ENCODE measurements at places on chromosomes 11 and 22. TPM values are rescaled to one million over a fixed set of nuclear protein-coding genes. Genes with fewer than 3 reads are reported as not detected.

DNA sequence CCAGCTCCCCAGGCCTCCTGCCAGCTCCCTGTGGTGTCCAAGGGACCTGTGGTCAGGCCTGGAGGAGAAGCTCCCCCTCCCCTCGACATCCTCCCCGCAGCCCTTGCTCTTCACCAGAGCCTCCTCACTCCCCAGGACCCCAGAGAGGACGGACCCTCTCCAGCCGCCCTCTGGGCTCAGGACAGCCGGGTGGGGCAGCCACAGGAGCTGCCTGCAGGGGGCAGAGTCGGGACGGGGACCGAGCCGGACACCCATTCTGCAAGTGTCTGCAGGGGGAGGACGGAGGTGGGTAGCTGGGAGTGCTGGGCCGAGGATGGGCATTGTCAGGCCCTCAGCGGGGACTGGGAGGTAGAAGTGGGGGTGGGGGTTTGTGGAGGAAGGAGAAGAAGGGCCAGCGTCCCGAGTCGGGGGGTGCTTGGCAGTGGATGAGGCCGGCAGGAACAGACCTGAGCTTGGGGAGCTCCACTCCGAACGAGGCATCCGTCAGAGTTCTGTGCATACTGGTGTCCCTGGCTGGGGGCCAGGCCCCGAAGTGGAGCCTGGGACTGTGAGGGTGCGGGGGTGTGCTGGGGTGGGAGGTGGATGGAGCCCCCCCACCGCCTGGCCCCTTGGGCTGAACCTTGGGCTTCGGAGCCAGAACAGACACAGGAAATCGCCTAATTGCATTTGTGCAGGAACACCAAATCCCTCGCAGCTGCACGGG, 15.2 kb downstream of the PRR33 start:
- peaks cover 67% of the 10 kb centered on the region for H3K4me1 ChIP-seq
- H3K27ac ChIP-seq: peak overlapping the region; percentile 97
- H3K36me3 ChIP-seq: no peaks in the 10 kb centered on the region
- no peaks in the 10 kb centered on the region for H3K27me3 ChIP-seq

The SRSF8 gene
- 22.1 TPM for polyA plus RNA-seq

- H3K36me3 ChIP-seq: no peaks in the 10 kb centered on the region
- no peak overlapping the region for H3K4me3 ChIP-seq
- no peak for DNase-seq
- H3K27me3 ChIP-seq: no peaks in the 10 kb centered on the region
- H3K27ac ChIP-seq: no peak overlapping the region
These were observed 25.6 kb upstream of the SORL1-AS1 start for GRCh38 chr11:121478226-121478894.

GRCh38 chr11:124551189-124551588, 7.7 kb upstream of the OR8B12 start:
- H3K27ac ChIP-seq: no peak overlapping the region
- H3K27me3 ChIP-seq: no peaks in the 10 kb centered on the region
- no peaks in the 10 kb centered on the region for H3K36me3 ChIP-seq
- no peak overlapping the region for H3K4me3 ChIP-seq

The GNG3 gene
- polyA plus RNA-seq: not detected

- no peaks in the 10 kb centered on the region for H3K27me3 ChIP-seq
- peak overlapping the region; percentile 85 for H3K4me3 ChIP-seq
- H3K4me1 ChIP-seq: peaks cover 75% of the 10 kb centered on the region
- H3K36me3 ChIP-seq: no peaks in the 10 kb centered on the region
- H3K27ac ChIP-seq: no peak overlapping the region
- no peak for DNase-seq
These were observed 4.0 kb downstream of the MICAL2 start for GRCh38 chr11:12114193-12115033.

DNA sequence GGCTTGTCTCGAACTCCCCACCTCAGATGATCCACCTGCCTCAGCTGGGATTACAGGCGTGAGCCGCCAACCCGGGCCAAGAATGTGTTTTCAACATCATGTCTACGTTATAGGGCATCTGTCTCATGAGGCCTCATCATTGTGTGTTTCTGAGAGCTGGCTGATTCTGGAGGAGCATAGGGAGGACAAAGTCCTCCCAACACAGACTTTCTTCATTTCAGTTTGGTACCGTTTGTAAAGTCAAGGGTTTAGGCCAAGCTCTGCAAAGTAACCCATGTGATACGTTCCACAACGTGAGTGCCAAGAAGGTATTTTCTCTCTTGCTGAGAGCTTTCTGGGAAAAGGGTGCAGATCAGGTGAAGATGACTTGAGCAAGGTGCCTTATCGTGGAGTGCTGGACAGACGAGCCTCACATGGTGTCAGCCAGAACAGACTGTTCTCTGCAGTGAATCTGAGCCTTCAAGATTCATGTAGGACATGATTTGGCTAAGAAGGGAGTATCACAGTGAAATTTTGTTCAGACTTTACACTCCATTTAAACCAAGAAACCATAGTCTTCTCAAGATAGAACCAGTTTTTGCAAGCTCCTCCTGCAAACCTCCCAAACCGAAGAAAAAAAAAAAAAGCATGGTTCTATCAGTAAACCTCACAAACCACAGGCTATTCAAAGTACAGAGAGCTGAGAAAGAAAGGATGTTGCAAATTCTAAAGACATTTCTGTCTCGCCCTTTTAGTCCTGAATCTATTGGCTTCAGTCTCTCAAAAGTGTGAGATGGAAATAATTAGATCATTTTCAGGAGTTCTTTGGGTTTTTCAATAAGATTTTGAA, 71.7 kb downstream of the DBX1 start:
- no peaks in the 10 kb centered on the region for H3K27me3 ChIP-seq
- no peak overlapping the region for H3K27ac ChIP-seq
- peaks cover 18% of the 10 kb centered on the region for H3K4me1 ChIP-seq
- DNase-seq: no peak

- H3K27me3 ChIP-seq: no peaks in the 10 kb centered on the region
- DNase-seq: no peak
- H3K36me3 ChIP-seq: no peaks in the 10 kb centered on the region
- peaks cover 19% of the 10 kb centered on the region for H3K4me1 ChIP-seq
These were observed 49.9 kb downstream of the SCUBE1 start for GRCh38 chr22:43293259-43293654.

- H3K4me3 ChIP-seq: peak overlapping the region; percentile 38
- no peak overlapping the region for H3K27ac ChIP-seq
- DNase-seq: no peak
These were observed 18.3 kb upstream of the SHISAL1 start for GRCh38 chr22:44330744-44331660.

All from heart left ventricle (tissue), 16 donors.